ENCODE measurements at places on chromosomes 3 and 15.
A peak's percentile ranks its signal among the peaks of the same experiment; 100 is the strongest.

DNA sequence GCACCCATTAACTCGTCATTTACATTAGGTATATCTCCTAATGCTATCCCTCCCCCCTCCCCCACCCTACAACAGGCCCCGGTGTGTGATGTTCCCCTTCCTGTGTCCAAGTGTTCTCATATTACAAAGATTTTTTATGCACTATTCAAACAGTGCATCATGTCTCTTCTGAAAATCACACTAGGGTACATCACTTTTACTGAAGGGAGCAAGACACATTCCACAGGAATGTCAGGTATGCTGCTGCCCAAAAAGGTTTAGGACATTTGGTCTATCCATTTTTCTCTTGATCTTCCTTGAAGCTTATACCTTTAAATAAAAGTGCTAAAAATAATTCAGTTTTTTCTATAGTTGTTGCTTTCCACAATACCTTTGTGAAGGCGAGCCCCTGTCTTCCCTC is 9.2 kb upstream of the EPHA3 start:
- no peak overlapping the region for H3K27ac ChIP-seq
- no peak for DNase-seq
- H3K27me3 ChIP-seq, result no peaks in the 10 kb centered on the region
- no peak overlapping the region for H3K4me3 ChIP-seq
- no peaks in the 10 kb centered on the region for H3K36me3 ChIP-seq

GRCh38 chr3:177883957-177884356 is 652.3 kb upstream of the KCNMB2 start:
- H3K36me3 ChIP-seq, result no peaks in the 10 kb centered on the region
- H3K27ac ChIP-seq, result no peak overlapping the region
- no peaks in the 10 kb centered on the region for H3K27me3 ChIP-seq

DNA sequence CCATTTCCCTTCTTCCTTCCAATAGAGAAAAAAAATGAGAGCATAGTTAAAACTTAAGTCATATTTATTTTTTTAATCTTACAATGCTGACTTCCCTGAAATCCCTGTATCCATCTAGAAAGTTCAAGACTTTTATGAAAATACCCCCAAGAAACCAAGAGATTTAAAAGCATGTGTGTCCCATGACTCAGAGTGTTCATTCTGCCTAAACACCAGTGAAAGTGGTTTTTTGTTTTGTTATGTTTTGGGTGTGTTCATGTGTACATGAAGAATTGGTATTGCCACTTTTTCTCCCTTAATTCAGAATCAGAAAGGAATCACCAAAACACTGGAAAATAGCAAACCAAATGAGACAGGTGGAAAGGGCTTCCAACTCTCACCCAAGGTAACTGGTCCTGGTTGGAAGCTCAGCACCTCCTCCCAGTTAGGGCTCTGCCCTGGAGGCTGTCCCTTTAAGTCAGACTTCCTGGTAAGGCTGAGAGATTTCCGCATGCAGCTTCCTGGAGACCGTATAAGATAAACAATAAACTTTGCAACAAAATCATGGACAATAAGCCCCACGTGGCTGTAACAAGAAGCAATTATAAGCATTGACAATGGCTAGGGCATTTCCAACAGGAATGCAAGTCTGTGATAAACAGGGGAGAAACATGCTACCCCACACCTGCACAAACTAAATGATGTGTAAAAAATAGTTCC is 121.9 kb upstream of the ARHGEF3 start:
- no peak for DNase-seq
- H3K27ac ChIP-seq, result peak overlapping the region; percentile 24
- no peaks in the 10 kb centered on the region for H3K36me3 ChIP-seq
- H3K4me3 ChIP-seq, result no peak overlapping the region
- no peaks in the 10 kb centered on the region for H3K27me3 ChIP-seq
- peaks cover 11% of the 10 kb centered on the region for H3K4me1 ChIP-seq

GRCh38 chr3:60423556-60423955 is 827.7 kb downstream of the FHIT start:
- no peak for DNase-seq
- H3K4me3 ChIP-seq, result no peak overlapping the region
- H3K4me1 ChIP-seq, result no peaks in the 10 kb centered on the region
- no peaks in the 10 kb centered on the region for H3K36me3 ChIP-seq

DNA sequence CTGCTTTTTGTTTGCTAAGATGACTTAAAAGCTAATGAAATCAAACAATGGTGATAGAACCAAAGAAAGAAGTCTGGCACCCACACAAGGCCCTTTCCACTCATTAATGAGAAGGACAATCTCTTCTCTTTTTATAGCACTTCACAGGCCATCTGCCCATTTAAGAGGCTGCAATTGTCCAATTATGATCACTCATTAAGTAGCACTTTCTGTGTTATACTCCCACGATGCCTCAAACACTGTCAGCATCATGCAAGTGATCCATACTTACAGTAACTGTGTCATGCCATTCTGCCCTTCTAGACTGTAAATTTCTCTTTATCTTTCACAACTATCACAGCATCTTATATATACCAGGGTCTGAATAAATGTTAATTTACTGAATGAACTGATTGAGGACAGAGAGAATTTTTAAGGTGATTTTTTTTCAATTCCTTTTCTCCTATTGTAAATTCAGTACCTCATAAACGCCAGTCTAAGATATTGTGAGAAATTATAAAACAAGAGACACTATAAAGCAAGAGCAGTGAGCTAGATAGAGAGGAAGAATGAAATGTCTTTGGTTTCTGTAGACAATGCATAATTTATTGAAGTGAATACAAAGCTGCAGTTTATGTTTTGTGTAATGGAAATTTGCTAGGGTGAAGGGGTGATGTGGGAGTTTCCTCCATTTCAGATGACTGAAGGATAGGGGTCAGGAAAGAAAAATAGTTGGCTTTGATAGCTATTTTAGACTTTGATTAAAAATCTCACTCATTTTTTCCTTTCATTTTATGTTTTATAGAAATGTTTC is 17.3 kb downstream of the CD200 start:
- H3K27me3 ChIP-seq, result no peaks in the 10 kb centered on the region

DNA sequence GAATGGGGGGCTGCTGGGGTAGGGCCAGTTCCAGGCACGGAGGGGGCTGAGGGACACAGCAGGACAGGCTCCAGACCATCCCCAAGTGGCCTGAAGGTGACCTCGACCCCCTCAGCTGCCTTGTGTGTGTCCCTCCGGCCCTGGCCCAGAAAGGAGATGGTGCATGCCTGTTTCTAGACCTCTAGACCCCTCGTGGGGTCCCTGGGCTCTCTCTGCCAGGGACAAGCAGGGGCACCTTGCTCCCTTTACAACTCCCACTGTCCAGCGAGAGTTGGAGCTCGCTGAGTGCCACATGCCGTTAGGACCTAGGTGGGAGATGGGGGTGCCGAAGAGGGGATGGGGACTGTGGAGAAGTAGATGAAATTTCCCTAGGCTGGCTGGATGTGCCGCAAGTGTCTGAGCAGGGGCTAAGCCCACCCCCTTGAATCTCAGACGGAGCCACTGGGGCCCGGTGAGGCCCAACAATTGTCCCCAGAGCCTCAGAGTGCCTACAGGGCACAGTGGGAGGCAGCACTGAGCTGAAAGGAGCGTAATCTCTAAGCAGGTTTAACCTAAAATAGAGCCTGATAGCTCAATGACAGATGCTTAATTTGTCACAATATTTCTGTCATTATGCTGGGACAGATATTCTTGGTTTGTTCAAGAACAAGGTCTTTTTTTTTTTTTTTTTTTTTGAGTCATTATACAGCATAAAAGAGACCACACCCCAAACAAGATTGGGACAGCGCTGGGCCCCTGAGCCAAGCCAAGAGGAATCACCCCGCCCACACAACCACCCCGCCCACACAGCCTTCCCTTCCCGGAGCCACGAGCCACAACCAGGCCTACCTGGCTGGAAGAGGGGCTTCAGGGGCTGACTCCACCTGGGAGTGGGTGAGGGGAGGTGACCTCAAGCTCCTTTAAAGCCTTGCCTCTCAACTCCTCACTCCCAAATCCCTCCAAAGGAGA is 23.6 kb upstream of the KLF13 start:
- no peak for DNase-seq
- H3K36me3 ChIP-seq, result no peaks in the 10 kb centered on the region
- peaks cover 3% of the 10 kb centered on the region for H3K4me1 ChIP-seq

- H3K4me3 ChIP-seq, result no peak overlapping the region
- no peak overlapping the region for H3K27ac ChIP-seq
- H3K27me3 ChIP-seq, result no peaks in the 10 kb centered on the region
- H3K36me3 ChIP-seq, result peaks cover 53% of the 10 kb centered on the region
- DNase-seq, result no peak
These were observed 19.2 kb downstream of the FYCO1 start for GRCh38 chr3:45976191-45977091.

GRCh38 chr3:46675843-46676567 is 17.5 kb downstream of the ALS2CL start:
- H3K4me1 ChIP-seq, result no peaks in the 10 kb centered on the region
- peaks cover 96% of the 10 kb centered on the region for H3K36me3 ChIP-seq
- no peak overlapping the region for H3K27ac ChIP-seq

DNA sequence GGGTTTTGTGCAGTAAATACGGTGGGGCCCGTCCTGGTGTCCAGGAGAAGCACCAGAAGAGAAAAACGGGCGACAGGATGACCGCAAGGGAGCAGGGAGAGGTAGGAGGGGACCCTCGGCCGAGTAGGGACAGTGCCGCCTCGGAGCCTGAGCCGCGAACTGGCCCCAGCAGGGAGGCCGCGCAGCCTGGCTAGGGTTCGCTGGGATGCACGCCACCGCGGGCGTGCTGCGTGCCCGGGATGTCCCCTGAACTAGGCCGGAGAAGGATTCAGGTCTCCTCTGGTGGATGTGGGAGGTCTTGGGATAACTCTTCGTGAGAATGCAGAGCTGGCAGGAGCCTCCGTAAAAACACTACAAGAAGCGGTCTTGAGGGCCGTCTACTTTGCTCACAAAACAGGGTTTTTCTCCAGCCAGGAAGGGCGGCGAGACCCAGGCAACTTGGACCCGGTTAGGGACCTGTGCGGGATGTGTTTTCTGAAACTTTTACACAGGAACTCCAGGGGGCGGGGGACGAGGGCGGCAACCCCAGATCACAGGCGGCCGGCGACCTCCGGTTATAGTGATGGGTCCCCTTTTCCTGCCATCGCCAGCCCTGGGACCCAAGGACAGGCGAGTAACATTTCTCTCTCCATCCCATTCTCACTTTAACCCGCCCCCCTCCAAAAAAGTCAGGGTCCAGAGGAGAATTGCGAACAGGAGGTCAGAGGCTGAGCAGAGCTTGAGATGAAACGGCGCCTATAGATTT is 35.5 kb downstream of the NR2F2 start:
- peaks cover 89% of the 10 kb centered on the region for H3K27me3 ChIP-seq
- H3K36me3 ChIP-seq, result no peaks in the 10 kb centered on the region
- H3K27ac ChIP-seq, result no peak overlapping the region
- H3K4me1 ChIP-seq, result no peaks in the 10 kb centered on the region
- H3K4me3 ChIP-seq, result no peak overlapping the region

GRCh38 chr3:180825964-180826363 is 86.5 kb upstream of the FXR1 start:
- no peak overlapping the region for H3K27ac ChIP-seq
- H3K4me3 ChIP-seq, result no peak overlapping the region
- no peaks in the 10 kb centered on the region for H3K4me1 ChIP-seq
- no peaks in the 10 kb centered on the region for H3K36me3 ChIP-seq
- no peaks in the 10 kb centered on the region for H3K27me3 ChIP-seq
- DNase-seq, result no peak

DNA sequence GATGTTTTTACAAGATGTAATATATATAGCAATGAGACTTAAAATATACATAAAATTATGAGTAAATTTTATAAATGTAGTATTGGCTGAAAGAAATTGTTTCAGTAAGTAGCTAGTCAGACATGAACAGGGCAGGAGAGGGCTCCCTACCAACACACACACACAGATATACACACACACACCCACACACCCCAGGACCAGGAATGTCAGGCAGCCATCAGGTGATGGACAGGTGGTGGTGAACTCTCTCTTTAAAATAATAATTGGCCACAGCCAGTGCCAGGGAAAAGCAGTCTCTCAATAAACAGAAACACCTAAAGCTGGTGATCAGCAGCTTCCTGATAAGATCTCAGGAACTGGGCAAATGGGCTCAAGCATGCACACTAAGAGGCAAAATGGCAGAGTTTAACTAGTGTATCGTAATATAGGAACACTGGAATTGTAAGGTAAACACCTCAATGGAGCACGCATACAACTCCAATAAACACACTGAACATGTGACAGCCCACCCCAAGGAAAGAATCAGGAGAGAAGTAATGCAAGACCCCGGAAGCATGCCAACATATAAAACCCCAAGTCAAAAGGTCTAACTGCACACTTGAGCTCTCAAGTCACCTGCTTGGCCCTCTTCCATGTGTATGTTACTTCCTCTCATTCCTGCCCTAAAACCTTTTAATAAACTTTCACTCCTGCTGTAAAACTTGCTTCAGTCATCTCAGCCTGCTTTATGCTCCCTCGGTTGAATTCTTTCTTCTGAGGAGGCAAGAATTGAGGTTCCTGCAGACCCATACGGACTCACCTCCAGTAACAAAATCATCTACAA is 1034.1 kb upstream of the SEMA6D start:
- H3K27ac ChIP-seq, result no peak overlapping the region
- no peak overlapping the region for H3K4me3 ChIP-seq
- no peak for DNase-seq
- no peaks in the 10 kb centered on the region for H3K36me3 ChIP-seq

GRCh38 chr15:67198157-67198754 is 56.2 kb downstream of the AAGAB start:
- no peak for DNase-seq
- H3K27ac ChIP-seq, result no peak overlapping the region
- H3K27me3 ChIP-seq, result no peaks in the 10 kb centered on the region
- peaks cover 36% of the 10 kb centered on the region for H3K36me3 ChIP-seq

- no peak overlapping the region for H3K4me3 ChIP-seq
- H3K4me1 ChIP-seq, result peaks cover 7% of the 10 kb centered on the region
- H3K27me3 ChIP-seq, result no peaks in the 10 kb centered on the region
These were observed 3.8 kb upstream of the TMEM44 start for GRCh38 chr3:194637066-194637465.
